Hematopoietic multipotent progenitor cell (in vitro differentiated cells): ENCODE measurements at places on chromosomes 16 and 17. TPM values are rescaled to one million over a fixed set of nuclear protein-coding genes. Genes with fewer than 3 reads are reported as not detected.

ANKRD40CL gene
- total RNA-seq, result 0.27 TPM

UQCRC2 gene
- 138 TPM for total RNA-seq

CNTNAP1 gene
- 0.81 TPM for total RNA-seq

INPP5K gene
- total RNA-seq, result 58.2 TPM

TMEM132E gene
- 0.27 TPM for total RNA-seq

PIRT gene
- total RNA-seq, result not detected

- no peak for DNase-seq
These were observed 40.5 kb downstream of the ANKRD11 start for GRCh38 chr16:89449726-89450335.

GRCh38 chr17:50094753-50095619 lies at the start of gene PDK2:
TSS of gene PDK2 (plus strand) at chr17:50095351. CDS start at chr17:50095436, 85 bp downstream.
- peak; percentile 85 for DNase-seq

DNA sequence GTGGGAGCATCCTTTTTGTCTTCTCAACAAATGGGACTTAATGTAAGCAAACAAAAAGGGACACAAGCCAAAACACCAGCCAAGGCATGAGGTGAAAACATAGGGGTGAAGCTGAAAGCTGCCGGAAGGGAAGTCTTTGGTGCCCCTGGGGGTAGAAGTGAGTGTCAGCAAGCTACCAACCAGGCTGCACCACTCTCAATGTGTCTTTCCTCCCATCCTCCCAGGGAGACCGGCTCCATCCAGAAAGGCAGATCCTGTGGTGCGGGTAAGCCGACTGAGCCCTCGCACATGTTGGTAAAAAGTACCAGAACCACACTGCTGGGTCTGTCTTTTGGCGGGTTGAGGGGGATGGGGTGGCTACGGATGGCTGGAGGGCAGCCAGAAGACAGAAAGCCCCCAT lies 52.0 kb upstream of the SREBF1 start:
- no peak for DNase-seq

- DNase-seq, result no peak
These were observed 31.8 kb upstream of the PSMD7 start for GRCh38 chr16:74264811-74265210.

GRCh38 chr17:10058921-10059683 lies 139.3 kb downstream of the GAS7 start:
- DNase-seq, result no peak

- no peak for DNase-seq
These were observed 11.1 kb downstream of the CA10 start for GRCh38 chr17:52147431-52147830.

- no peak for DNase-seq
These were observed 12.7 kb upstream of the KRT23 start for GRCh38 chr17:40950176-40950575.

- no peak for DNase-seq
These were observed 16.3 kb downstream of the SOX9 start for GRCh38 chr17:72137161-72137560.

GRCh38 chr17:60887614-60888028 lies 210.0 kb downstream of the BCAS3 start:
- no peak for DNase-seq

- DNase-seq, result no peak
These were observed 426.7 kb upstream of the CDH8 start for GRCh38 chr16:62462971-62463370.

GRCh38 chr17:9286434-9286833 lies 265.1 kb downstream of the NTN1 start:
- DNase-seq, result no peak

GRCh38 chr16:78096386-78096785 lies 3.1 kb upstream of the WWOX start:
- no peak for DNase-seq

- DNase-seq, result no peak
These were observed 183.5 kb upstream of the CPHXL start for GRCh38 chr16:75909746-75910145.
